ENCODE measurements at places on chromosomes 3 and 15.

- no peak for DNase-seq
These were observed 271.4 kb downstream of the SQOR start for GRCh38 chr15:45906230-45906629.

GRCh38 chr3:138440596-138440995 is 6.2 kb downstream of the ESYT3 start:
- no peak for DNase-seq

DNA sequence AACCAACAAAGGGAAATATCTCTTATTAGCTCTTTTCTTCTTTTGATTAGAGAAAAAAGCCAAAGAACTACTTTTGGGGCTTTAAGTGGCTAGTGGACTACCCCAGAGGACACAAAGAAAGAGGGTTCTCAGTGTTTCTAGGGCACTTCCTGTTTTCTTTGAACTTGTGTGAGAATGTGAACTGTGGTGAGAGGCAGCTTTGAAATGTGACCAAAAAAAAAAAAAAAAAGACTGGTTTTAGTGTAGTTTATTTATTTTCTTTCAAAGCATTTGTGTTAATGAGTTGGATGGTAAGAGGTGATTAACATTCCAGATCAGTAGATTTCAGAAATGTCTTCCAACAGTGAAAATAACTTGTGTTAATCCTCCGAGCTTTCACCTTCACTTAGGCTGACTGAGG is 32.4 kb downstream of the SELENOT start:
- no peak for DNase-seq

- no peak for DNase-seq
These were observed 109.9 kb downstream of the DNAJB8 start for GRCh38 chr3:128356822-128357221.

DNA sequence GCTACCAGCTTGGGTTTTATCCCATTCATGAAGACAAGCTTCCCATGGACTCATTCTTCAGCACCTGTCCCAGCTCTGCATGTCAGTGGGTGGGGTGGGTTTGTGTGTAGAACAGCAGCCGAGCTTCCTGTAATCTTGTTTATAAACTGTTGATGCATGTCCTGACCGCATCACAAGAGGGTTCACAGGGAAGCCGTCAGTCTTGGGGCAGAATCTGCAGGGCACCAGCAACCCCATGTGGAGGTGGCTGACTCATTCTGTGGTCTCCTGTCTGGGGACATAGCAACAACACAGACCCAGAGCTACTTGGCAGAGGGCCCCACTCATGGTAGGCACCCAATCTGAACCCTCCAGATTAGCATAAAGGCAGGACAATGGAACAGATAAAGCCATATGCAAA is 35.6 kb downstream of the DAPK2 start:
- peak; percentile 95 for DNase-seq

- DNase-seq, result no peak
These were observed 86.9 kb downstream of the ATP10A start for GRCh38 chr15:25776071-25776746.

GRCh38 chr15:92714077-92714476 is 58.5 kb upstream of the FAM174B start:
- no peak for DNase-seq

GRCh38 chr15:81792646-81793045 is 253.2 kb downstream of the MEX3B start:
- no peak for DNase-seq

DNA sequence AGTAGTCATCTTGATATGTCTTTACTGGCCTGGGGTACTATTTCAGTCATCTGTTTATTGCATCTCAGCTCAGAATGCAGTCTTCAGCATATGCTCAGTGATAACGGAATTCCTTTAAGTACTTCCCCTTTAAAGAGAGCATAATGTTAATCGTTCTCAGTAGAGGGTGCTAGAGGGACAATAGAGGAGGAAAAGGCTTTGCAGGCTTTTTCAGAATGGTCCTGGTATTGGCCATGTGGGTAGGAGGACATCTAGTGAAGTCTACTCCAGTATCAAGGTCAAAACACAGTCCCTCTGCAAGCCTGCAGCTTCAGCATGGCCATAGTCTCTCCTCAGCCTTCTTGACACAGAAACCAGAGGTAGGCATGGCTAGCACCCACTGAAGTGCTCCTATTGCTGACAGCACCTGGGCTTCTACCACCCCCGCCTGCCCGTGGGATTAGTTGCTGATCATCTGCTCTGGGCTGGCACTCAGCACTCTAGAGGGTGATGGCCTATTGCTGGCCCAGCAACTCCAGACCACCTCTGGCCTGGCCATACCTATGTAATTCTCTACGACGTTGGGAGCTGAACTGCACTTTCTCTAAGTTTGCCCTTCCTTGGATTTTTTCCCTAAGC is 65.4 kb downstream of the KCNH8 start:
- DNase-seq, result no peak

DNA sequence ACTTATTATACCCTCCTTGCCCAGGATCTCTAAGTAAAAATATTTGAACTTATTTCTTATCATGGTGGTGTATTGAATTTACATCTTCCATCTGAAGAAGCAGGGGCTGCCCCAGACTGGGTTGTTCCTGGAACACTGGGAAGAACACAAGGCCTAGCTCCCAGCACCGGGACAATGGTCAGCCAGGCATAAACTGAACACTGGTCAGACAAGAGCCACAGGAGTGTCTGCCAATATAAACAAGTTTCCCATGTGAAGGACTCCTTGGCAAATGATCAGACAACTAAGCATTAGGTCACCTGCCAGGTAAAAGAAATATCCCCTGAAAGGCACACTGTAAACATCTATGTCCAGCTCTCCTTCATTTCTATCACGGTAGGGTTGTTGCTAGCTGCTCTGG is 172.4 kb downstream of the ATP8B4 start:
- DNase-seq, result no peak

GRCh38 chr3:60764870-60765269 is 486.4 kb downstream of the FHIT start:
- DNase-seq, result no peak

- DNase-seq, result no peak
These were observed 9.1 kb upstream of the SNRPN start for GRCh38 chr15:24945711-24946110.

- no peak for DNase-seq
These were observed 25.6 kb downstream of the ANXA2 start for GRCh38 chr15:60372227-60372626.

GRCh38 chr15:36880913-36881460 is 219.4 kb downstream of the MEIS2 start:
- DNase-seq, result no peak

DNA sequence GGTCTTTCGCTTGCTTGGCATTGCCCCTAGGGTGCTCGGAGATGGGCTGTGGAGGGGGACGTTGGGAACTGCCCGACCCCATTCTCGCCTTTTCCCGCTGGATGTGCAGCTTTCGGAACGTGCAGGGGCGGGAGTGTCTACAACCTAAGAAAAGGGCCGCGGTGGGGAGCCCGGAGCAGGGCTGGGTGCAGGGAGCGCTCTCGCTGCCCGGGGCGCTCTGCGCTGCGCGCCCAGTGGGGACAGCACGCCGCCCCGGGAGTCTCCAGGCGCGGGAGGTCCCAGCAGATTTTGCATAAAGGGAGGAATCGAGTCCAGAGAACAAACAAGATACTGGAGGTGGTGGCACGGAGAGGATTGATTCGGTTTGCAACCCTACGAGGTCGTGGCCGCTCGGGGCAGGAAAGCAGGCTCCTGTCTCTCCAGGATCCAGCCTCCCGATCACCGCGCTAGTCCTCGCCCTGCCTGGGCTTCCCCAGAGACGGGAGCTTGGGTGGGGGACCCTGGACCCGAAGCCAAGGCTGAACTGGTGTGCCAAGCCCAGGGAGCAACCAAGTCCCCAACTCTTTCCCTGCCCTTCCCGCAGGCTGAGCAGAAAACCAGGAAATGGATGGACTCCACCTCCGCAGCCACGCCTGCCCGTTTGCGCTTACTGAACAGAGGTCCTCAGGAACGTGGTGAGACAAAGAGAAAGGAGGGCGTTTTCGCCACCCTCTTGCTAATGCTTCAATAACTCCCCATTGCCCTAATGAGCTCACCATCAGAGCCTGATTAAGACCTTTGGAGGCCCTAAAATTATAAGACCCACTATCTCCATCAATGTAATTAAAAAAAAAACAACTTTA is 59.7 kb downstream of the NOX5 start:
- DNase-seq, result no peak

DNA sequence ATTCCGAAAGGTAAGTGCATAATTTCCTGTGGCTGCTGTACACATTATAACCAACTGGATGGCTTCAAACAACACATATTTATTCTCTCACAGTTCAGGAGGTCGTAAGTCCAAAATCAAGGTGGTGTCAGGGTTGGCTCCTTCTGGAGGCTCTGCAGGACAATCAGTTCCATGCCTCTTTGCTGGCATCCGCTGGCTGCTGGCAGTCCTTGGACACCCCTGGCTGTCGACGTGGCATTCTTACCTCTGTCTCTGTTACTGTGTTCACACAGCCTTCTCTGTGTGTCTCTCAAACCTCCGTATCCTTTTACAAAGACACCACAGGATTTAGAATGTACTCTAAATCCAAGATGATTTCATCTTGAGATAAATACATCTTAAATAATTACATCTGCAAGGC is 398.8 kb upstream of the ATP10A start:
- DNase-seq, result no peak

GRCh38 chr15:58795825-58796224 is 24.7 kb downstream of the MINDY2 start:
- no peak for DNase-seq

DNA sequence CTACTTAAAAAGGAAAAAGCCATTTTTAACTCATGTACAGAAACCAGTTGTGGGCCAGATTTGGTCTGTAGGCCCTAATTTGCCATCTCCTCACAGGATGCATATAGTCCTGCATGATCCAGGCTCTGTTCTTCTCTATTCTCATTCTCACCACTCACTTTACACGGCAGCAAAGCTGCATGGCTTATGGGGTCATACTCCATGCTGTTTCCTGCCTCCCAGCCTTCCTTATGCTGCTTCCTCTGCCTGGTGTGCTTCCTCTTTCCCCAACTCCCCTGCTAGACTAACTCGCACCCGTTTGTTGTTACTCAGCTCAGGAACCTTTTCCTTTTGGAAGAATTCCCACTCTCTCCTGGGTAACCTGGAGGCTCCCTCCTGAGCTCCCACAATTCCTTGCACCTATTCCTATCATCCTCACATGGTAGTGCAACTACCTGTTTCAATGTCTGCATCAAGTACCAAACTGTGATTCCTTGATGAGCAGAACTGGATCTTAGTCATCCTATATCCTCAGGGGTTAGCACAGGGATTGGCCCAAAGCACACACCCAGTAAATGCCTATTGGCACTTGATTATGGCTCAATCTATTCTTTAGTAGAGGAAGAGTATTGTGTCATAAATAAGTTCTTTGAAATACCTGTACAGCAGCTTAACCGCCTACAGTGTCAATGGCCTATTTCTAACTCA is 172.1 kb upstream of the MITF start:
- DNase-seq, result no peak

- no peak for DNase-seq
These were observed 59.7 kb downstream of the CCDC33 start for GRCh38 chr15:74295800-74296199.

DNA sequence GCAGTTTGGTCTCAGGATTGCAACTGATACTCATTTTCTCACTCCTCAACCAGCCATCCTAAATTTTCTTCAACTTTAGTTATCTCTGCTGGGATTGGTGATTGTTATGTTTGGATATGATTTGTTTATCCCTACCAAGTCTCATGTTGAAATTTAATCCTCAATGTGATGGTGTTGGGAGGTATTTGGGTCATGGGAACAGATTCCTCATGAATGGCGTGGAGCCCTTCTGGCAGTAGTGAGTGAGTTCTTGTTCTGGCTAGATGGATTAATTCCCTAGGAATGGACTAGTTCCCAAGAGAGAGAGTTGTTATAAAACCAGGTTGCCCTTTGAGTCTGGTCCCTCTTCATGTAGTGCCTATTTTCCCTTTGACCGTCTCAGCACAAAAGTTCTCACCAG is 399.9 kb downstream of the SQOR start:
- DNase-seq, result no peak

GRCh38 chr3:87771337-87772192 is 287.2 kb downstream of the CGGBP1 start:
- peak; percentile 6 for DNase-seq

DNA sequence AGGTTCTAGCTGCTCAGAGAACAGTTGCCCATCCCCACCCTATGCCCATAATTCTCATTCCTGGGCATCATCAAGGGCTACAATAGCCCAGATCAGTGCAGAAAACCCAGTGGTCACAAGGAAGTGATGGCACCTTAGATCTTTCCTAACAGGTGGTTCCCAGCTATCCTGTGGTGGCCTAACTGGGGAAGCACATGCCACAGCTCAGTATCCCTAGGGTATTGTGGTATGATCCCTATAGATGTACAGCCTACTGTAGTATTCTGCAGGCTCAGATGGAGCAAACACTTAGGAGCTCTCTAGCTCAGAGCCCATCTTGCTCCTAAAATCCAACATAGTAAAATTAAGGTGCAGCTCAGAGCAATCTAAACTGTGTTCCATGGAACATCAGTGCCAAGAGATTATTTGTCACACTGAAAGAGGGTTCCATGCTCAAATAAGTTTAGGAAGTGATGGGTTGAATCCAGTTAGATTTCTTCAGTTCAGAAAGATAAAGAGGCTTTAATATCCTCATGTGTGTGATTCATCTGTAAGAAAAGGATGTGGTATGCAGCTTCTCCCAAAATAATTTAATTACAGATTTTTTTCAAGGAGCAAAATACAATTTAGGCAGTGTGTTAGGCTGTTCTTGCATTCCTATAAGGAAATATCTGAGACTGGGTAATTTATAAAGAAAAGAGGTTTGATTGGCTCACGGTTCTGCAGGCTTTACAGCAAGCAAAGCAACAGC is 4.4 kb downstream of the A4GNT start:
- no peak for DNase-seq

DNA sequence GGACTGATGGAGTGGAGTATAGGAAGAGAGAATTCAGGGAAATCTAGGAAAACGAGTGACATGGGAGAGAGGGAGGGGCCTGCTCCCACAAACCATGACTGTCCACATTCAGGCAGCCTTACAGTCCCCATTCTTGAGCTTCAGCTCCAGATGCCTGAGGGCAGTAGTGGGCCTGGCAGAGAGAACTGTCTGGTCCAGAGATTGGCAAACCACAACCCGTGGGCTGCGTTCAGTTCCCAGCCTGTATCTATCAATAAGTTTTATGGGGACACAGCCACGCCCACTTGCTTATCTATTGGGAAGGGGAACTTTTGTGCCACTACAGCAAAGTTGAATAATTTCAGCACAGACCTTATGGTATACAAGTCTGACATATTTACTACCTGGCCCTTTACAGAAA is 63.8 kb downstream of the SLCO2A1 start:
- DNase-seq, result no peak

GRCh38 chr15:80934761-80935221 is 54.8 kb downstream of the MESD start:
- no peak for DNase-seq
